ENCODE measurements at places on chromosomes 3 and 15.

DNA sequence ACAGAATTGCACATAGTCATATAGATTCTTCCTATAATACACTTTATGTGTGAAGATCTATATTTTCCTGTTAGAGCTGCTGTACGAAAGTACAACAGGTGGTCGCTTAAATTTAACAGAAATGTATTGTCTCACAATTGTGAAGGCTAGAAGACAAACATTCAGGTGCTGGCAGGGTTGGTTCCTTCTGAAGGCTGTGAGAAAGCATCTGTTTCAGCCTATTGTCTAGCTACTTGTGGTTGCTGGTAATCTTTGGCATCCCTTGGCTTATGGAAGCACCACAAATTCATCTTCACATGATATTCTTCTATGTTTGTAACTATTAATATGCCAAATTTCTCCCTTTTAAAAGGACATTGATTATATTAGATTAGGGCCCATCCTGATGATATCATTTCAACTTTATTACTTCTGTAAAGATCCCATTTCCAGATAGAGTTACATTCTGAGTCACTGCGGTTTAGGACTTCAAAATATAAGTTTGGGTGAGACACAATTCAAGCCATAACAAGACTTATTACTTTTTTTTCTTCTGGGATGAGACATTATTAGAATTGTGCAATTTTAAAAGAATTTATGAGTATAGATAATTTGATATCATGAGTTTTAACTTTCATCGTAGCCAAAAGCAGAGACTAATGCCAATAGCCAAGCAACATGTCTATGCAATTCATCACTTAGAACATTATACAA, 248.1 kb upstream of the BCHE start:
- DNase-seq = no peak

GRCh38 chr3:48599509-48600285, 4.6 kb upstream of the COL7A1 start:
- DNase-seq = no peak

- no peak for DNase-seq
These were observed 26.5 kb upstream of the AADACL2 start for GRCh38 chr3:151707216-151707615.

DNA sequence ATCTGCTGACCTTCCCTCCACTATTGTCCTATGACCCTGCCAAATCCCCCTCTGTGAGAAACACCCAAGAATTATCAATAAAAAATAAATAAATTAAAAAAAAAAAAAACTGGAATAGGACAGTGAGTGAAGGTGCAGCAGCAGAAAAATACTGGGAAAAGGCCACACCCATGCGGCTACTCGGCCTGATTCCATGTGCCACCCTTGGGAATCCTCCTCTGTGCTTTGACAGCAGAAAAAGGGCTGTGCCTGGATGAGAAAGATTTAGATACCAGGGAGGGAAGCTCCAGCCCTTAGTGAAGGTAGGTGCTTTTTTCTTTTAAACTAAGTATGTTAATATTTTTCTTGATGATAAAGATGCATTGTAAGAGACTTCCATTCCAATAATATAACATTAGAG, 107.8 kb downstream of the CTNNB1 start:
- no peak for DNase-seq

GRCh38 chr3:3212781-3213440, 33.4 kb upstream of the CRBN start:
- DNase-seq = no peak
